ENCODE measurements at places on chromosomes 6 and 20.

DNA sequence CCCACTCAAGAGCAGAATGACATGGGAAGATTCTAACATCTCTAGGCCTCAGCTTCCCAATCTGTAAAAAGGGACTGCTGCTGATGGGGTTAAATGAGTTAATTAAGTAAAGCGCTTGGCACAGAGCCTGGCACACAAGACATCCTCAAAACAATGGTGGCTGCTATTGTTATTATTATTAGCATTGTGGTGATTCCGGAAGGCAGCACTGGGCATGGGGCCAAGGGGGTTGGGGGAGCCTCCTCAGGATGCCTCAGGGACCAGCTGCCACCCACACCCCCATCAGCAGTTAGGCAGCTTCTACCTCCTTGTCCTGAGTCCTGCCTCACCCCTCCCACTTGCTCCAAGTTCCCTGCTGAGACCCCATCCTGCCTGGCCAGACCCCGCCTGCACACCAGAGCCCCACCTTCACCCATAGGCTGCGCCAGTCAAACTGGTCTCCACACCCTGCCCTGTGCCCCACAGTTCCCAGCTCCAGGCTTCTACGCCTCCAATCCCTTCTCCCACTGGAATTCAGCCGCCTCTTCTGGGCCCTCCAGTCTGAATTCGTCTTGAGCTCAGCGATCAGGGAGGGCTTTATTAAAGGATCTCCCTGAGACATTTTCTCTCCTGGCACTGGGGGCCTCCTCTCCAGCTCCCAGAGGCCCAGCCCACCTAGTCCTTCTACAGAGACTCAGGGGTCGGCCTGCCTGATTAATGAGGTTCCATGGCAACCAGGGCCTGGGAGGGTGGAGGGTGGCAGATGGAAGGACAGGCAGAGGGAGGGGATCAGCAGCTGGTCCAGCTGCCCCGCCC lies 1.5 kb downstream of the E2F1 start:
- no peak for DNase-seq

GRCh38 chr20:432677-433299 lies 24.7 kb downstream of the RBCK1 start:
- DNase-seq = no peak

- DNase-seq = no peak
Measured at GRCh38 chr6:157520596-157521361, 139.8 kb downstream of the ZDHHC14 start.

DNA sequence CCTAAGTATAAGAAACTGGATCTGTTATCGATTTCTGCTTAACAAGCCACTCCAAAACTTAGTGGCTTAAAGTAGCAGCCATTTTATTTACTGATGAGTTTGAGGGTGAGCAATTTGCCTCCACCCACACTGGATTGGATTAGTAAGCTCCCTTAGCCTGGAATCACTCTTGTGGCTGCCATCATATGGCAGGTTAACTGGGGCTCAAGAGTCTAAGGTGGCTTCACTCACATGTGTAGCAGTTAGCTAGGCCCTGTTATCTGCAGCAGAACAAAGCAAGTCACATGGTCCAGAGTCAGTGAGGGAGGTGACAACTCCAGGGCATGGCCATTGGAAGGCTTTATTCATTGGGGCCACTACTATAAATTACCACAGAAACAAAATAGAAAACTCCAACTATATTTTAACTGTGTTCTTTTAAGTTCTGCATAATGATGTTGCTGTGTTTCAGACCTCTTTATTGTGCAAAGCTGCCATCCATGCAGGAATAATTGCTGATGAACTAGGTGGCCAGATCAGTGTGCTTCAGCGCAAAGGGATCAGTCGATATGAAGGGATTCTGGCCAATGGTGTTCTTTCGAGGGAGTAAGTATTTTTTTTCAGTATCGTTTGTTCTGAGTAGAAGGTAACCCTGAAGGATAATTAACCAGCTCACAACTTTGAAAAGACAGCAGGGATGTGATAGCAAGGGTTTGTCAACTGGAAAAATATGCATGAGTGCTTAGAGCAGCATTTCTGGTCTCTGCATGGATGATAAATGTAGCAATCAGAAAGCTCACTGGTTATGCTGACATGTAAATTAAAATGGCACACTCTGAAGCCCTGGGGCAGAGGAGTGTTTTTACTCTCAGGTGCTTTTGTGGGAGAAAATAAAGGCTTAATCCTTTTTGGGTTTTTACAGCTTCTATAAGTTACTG lies 49.6 kb downstream of the DCBLD1 start:
- DNase-seq = no peak

GRCh38 chr6:82066991-82067411 lies 180.5 kb downstream of the IBTK start:
- DNase-seq = no peak

- DNase-seq = no peak
Measured at GRCh38 chr6:144298194-144298593, 13.1 kb downstream of the UTRN start.

- peak; percentile 55 for DNase-seq
Measured at GRCh38 chr20:14336686-14337085, 726 bp downstream of the FLRT3 start.

DNA sequence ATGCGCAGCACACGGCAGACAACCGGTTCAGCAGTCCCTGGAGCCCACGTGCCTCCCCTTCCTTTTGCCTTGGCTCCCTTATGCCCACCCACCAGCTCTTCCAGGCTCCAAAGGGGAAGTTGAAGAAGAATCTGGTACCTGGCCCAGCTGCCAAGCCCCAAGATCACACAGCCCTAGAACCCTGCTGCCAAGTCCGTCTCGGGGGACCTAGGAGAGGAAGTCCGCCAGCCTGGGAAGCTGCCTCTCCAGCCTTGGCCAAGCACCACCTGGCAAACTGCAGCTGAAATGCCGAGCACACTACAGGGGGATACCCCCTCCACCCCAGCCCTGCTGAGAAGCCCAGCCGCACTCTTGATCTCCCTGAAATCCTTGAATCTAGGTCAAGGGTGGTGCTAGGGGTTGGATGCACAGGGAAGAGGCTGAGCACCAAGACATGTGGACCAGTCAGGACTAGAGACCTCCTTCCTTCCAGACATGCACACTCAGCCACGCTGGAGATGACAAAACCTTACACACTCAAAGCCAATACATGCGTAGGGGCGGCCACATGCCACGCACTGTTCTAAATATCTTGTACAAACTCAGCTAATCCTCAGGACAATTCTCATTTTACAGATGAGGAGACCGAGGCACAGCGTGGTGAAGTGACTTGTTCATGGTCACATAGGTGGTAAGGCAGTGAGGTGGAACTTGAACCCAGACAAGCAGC lies 124.1 kb downstream of the PREX1 start:
- no peak for DNase-seq

DNA sequence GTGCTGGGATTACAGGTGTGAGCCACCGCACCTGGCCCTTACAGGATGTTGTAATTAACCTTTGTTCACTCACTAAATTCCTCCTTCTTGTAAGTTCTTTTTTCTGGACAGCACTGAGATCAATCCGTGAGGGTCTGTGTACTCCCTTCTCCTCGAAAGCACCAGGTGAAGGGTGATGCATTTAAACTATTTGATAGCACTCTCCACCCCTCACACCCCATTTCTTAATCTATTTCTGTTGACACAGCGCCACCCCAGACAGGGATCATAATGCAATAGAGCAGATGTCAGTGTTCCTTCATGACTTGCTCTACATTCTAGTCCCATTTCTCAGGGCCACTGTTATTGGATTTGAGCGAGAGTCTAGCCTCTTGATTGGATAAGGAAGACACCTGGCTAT lies 46.3 kb downstream of the PPP1R14C start:
- no peak for DNase-seq

GRCh38 chr6:43306086-43306485 lies 2.5 kb downstream of the CRIP3 start:
- DNase-seq = no peak

DNA sequence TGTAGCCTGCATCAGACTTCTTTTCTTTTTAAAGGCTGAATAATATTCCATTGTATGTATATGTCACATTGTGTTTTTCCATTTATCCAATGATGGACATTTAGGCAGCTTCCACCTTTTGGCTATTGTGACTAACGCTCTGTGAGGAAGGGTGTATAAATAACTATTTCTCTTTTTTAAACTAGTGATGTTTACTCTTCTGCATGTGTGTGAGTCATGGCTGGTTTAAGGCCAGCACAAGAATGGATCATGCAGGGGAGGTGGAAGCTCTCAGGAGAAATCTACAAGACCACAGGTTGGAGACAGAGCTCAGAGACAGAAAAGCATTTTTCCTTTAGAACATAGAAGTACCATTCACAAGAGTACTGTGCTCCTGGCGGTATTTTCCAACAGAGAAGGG lies 307.2 kb downstream of the SOX4 start:
- DNase-seq = no peak

GRCh38 chr6:17240803-17241500 lies 40.2 kb upstream of the RBM24 start:
- no peak for DNase-seq

GRCh38 chr6:34115403-34115795 lies 30.5 kb downstream of the GRM4 start:
- peak; percentile 61 for DNase-seq

DNA sequence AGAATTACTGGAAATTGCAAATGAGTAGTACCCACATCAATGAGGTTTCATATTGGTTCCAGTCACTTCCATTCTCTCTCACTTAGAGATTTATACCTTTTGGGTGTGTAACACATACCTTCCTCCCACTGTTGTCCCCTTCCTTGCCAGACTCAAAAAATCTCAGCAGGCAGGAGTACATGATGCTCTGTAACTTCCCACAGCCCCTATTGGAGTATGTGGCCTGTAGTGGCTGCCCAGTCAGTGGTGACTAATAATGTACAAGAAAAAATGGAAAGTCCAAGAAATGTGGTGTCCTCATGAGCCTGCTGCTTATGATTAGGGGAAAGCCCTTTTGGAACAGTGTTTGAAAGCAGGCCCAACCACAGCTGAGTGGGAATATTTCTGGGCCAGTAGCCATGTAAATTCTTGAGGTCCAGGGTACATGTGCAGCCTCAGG lies 312.0 kb downstream of the ZFAND3 start:
- DNase-seq = peak; percentile 60

DNA sequence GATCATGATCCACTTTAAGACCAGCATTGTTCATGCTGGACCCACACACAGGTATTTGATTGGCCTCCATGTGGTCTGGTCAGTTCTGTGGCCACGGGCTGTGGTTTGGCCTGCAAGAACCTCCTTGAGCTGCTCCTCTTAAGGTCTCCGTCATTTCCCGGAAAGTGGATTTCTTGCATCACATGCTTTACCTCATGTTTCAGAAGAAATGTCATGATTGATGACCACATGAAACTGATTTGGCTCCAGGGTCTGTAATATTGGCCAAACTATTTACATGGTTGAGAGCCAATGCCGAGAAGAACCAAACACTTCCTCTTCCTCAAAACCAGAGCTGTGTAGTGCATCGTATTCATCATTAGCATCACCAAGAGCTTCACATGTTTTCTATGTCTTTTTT lies 13.2 kb upstream of the RSPH3 start:
- no peak for DNase-seq

GRCh38 chr20:5825130-5825719 lies 75.0 kb downstream of the SHLD1 start:
- no peak for DNase-seq

- no peak for DNase-seq
Measured at GRCh38 chr20:37798312-37798711, 104.5 kb downstream of the CTNNBL1 start.

GRCh38 chr6:69871107-69871506 lies 4.8 kb downstream of the COL19A1 start:
- DNase-seq = no peak

GRCh38 chr20:24702501-24703283 lies 233.3 kb downstream of the SYNDIG1 start:
- no peak for DNase-seq

DNA sequence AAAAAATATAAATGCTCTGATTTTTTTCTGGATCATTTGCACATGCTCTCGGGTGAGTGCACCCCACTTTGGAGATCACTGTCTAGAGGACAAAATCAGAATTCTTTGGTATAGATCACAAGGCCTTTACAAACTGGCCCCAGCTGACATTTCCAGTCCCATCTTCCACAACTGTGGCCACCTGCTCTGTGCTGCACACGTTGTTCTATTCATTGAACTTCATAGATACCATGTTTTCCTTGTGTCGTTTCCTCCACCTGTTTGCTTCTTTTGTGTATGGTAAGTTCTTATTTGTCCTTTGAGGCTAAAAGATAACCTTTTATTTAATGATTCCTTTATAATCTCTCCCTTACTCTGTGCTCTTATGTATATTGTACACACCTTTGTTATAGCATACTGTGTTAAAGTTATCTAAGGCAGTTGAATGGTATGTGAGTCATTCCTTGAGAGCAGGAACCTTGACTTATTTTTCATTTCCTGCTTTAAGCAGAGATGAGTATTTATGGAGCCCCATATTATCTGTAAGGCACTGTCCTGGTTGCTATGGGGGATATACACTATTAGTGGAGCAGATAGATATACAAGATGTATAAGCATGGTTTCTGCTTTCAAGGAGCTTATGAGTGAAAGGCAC lies 12.0 kb upstream of the SLC17A5 start:
- no peak for DNase-seq

- no peak for DNase-seq
Measured at GRCh38 chr20:46031014-46031569, 2.1 kb downstream of the SLC12A5 start.

GRCh38 chr6:118876814-118877213 lies 17.1 kb upstream of the ASF1A start:
- DNase-seq = no peak

GRCh38 chr6:2917801-2918445 lies 14.8 kb upstream of the SERPINB9 start:
- DNase-seq = peak; percentile 9

GRCh38 chr6:31162463-31163165 lies 4.2 kb downstream of the TCF19 start:
- no peak for DNase-seq

DNA sequence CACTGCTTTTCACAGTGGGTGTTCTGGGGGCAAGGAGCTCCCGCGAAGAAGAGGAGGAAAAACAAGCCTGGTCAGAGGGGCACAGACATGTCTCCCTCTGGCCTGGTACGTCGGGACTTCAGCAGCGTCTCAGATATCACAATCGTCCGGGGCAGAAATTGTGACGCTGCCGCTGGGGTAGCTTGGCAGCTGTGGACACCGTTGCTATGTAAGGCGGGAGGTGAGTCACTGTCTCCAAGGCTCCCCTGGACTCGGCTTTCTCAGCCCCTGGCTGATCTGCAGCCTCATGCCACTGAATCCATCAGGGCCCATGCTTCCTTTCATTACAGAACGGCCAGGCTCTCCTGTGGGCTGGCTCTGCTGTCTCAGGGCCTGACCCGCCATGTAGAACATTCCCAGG lies 98.7 kb downstream of the SULF2 start:
- DNase-seq = peak; percentile 72

DNA sequence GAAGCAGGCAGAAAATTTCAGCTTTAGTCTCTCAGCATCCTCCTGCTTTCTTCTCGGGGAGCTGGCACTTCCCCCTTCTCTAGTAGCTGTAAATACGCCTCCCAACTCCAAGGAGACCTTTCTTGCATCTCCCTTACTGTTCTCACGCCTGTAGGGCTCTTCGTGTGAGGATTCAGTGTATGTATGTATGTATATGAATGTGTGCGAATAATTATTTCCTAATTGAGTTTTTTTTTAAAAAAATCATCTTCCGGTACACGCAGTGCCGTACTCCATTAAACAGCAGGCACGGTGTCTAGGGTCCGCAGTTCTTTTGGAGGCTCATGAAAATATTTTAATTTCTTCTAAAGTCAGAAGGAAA lies 85.4 kb downstream of the HFE start:
- DNase-seq = peak; percentile 65

Measured in hindlimb muscle (tissue), 1 donor.